ENCODE measurements at places on chromosomes 1 and 21. TPM values are rescaled to one million over a fixed set of nuclear protein-coding genes. Genes with fewer than 3 reads are reported as not detected.

Gene SEC16B
- total RNA-seq, result not detected

Gene TIAM1
- 9.4 TPM for total RNA-seq

Gene OR2T6
- total RNA-seq, result not detected

Gene CEPT1
- 55.9 TPM for total RNA-seq

Gene CHIA
- total RNA-seq, result not detected

Gene TRIM33
- 57.5 TPM for total RNA-seq

Gene CHAF1B
- 2.6 TPM for total RNA-seq

Gene FBXO2
- 2.5 TPM for total RNA-seq

Gene SMG7
- 60.0 TPM for total RNA-seq

DNA sequence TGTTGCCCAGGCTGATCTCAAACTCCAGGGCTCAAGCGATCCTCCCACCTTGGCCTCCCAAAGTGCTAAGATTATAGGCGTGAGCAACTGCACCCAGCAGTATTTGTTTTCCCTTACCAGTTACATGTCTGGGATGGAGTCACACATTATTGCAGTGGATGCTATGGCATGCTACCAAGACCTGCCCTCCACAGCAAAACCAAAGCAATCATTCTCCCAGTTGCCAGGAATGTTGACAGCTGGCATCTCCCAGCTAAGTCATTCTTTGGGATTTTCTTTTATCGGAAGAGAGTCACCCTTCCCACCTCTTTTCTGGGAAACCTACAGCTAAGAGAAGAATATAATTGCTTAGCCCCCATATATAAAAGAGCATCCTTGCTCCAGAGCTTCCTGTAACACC lies 49.4 kb upstream of the RGS7 start:
- no peak overlapping the region for H3K4me3 ChIP-seq
- peaks cover 35% of the 10 kb centered on the region for H3K27me3 ChIP-seq
- no peak overlapping the region for H3K27ac ChIP-seq
- H3K36me3 ChIP-seq, result no peaks in the 10 kb centered on the region
- H3K4me1 ChIP-seq, result no peaks in the 10 kb centered on the region

- peaks cover 10% of the 10 kb centered on the region for H3K4me1 ChIP-seq
- H3K27ac ChIP-seq, result no peak overlapping the region
- H3K27me3 ChIP-seq, result no peaks in the 10 kb centered on the region
- DNase-seq, result no peak
Measured at GRCh38 chr1:30777060-30777903, 19.7 kb upstream of the LAPTM5 start.

- no peak overlapping the region for H3K27ac ChIP-seq
- H3K4me1 ChIP-seq, result peaks cover 12% of the 10 kb centered on the region
- H3K4me3 ChIP-seq, result peak overlapping the region; percentile 48
- H3K36me3 ChIP-seq, result no peaks in the 10 kb centered on the region
- H3K27me3 ChIP-seq, result peaks cover 46% of the 10 kb centered on the region
- no peak for DNase-seq
Measured at GRCh38 chr1:146019231-146020057, 2.1 kb downstream of the HJV start.

DNA sequence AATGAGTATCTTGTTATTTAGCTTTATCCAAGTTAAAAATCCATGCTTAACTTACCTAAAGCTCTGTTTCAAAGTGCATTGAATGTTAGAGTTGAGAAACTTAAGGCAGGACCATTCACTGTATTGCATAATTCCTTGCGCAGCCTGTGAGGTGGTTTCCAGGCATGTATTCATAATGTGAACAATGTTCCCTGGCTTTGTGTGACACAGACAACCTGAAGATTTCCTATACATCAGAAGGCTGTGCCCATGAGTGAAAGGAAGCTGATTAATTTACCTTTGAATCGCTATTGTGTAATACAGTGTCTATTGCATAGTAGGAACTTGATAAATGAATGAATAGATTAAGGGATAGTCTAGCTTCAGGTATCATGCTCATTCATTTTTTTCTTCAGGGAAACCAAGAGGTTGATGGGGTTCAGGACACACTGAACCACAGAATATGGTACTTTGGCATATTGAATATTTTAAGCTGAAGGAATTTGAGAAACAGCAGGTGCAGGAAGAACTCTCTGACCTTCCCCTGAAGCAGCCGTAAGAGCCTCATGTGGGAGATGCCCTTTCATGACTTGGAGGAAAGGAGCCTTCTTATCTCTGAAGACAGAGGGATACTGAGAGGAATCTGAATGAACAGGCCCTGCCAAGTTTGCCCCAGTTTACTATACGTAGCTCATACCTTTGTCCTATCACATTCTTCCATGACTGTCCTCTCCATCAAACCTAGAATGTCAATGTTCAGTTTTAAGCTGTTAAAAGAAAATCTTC lies 88.6 kb upstream of the GNG12 start:
- H3K4me1 ChIP-seq, result no peaks in the 10 kb centered on the region
- no peak for DNase-seq
- H3K36me3 ChIP-seq, result no peaks in the 10 kb centered on the region
- H3K27me3 ChIP-seq, result peaks cover 3% of the 10 kb centered on the region
- H3K4me3 ChIP-seq, result no peak overlapping the region

GRCh38 chr1:171252482-171252881 lies 4.2 kb downstream of the FMO1 start:
- H3K4me3 ChIP-seq, result peak overlapping the region; percentile 60
- DNase-seq, result no peak

GRCh38 chr1:94413311-94413710 lies 4.9 kb upstream of the ABCD3 start:
- no peak overlapping the region for H3K27ac ChIP-seq
- no peaks in the 10 kb centered on the region for H3K36me3 ChIP-seq
- no peaks in the 10 kb centered on the region for H3K4me1 ChIP-seq

DNA sequence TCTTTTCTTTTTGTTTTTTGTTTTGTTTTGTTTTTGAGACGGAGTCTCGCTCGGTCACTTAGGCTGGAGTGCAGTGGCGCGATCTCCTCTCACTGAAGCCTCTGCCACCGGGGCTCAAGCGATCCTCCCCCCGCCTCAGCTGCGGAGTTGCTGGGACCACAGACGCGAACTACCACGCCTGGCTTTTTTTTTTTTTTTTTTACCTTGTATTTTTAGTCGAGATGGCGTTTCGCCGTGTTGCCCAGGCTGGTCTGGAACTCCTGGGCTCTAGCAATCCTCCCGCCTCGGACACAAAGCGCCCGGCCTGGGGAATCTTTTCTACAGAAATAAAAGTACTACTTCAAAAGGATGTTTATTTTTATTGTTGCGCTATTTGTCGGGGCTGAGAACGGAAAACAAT lies 1.1 kb upstream of the SETDB1 start:
- H3K27ac ChIP-seq, result no peak overlapping the region
- peaks cover 28% of the 10 kb centered on the region for H3K36me3 ChIP-seq
- peaks cover 10% of the 10 kb centered on the region for H3K4me1 ChIP-seq
- DNase-seq, result peak; percentile 6

DNA sequence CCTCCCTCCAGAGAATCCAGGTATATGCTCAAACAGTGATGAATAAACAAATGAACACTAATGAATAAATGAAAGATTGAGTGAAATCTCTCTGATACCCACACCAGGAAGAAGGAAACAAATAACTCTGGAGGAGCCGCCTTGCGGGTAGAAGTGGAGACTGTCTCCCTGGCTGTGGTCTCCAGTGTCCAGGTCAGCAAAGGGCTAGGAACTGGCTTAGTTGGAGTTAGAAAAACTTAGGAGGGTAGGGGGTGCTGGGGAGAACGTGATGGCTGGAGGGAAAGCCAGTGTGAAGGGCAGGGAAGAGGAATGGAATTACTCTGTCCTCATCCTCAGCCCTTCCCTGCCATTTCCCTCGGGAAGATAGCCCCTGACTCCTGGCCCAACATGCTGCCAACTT lies 537 bp downstream of the RHBDL2 start:
- no peak overlapping the region for H3K27ac ChIP-seq
- no peak for DNase-seq

DNA sequence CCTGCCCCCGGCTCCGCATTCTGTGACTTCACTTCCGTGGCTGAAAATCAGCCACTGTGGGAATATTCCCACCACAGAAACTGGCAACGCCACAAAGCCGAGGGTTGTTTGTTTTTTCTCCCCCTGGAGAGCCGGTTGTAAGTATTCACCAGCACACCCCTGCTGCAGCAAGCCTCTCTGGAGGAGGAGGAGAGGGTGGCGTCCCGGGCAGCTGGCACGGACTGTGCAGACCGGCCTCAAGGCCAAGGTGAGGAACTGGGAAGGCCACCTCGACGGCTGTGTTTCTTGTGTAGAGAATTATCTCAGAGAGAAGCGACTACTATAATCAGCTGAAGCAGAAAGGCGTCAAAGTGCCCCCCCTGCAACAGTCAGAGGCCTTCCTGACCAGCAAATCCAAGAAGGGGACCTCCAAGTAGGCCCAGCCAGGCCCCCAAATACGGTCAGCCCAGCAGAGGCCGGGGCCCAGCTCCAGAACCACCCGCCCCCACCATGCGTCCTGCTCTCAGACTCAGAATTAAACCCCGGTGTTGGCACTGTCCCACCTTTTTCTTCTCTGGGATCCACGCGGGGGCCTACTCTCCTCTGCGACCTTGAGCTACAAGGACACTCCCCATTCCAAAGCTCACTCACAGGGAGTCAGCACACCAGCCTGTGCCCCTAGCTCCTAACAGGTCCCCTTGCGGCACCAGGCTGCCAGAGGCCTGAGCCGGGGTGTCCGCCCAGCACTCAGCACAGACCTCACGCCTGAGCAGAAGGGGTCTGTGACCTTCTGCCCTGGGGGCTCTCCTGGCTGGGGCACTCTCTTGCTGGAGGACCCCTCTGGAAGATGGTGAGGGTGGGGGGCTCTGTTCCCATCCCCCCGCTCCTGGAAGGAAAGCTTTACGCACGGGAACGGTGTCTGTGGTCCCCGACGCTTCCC lies 1.2 kb upstream of the SMIM1 start:
- no peaks in the 10 kb centered on the region for H3K36me3 ChIP-seq
- peak overlapping the region; percentile 19 for H3K27ac ChIP-seq
- peaks cover 29% of the 10 kb centered on the region for H3K4me1 ChIP-seq
- H3K27me3 ChIP-seq, result no peaks in the 10 kb centered on the region
- peak overlapping the region; percentile 78 for H3K4me3 ChIP-seq

- H3K27me3 ChIP-seq, result peaks cover 2% of the 10 kb centered on the region
- H3K4me3 ChIP-seq, result no peak overlapping the region
- H3K4me1 ChIP-seq, result no peaks in the 10 kb centered on the region
- H3K36me3 ChIP-seq, result no peaks in the 10 kb centered on the region
- DNase-seq, result no peak
Measured at GRCh38 chr1:82697965-82698364, 897.2 kb downstream of the ADGRL2 start.

- DNase-seq, result no peak
- no peaks in the 10 kb centered on the region for H3K27me3 ChIP-seq
- H3K4me1 ChIP-seq, result no peaks in the 10 kb centered on the region
- H3K4me3 ChIP-seq, result no peak overlapping the region
- H3K27ac ChIP-seq, result no peak overlapping the region
- H3K36me3 ChIP-seq, result no peaks in the 10 kb centered on the region
Measured at GRCh38 chr1:58735586-58735985, 35.7 kb upstream of the MYSM1 start.

DNA sequence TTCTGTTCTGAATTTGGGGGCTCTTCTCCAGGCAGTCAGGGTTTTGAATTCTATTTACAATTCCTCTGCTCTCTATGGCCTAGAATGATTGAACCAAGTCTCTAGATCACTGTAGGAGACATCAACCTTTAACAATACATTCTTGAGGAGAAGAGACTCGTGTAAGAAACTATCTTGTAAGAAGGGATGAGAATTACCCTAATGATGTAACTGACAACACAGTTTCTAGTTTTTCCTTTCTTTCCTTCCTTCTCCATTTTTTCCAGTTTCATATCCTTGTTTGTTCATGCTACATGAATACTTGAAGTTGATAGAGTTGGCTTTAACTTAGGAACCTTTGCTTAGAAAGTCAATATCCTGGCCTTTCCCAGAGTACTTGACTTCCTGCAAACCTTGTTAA lies 1.3 kb upstream of the ATP1A1 start:
- peak overlapping the region; percentile 82 for H3K27ac ChIP-seq
- H3K4me1 ChIP-seq, result peaks cover 46% of the 10 kb centered on the region
- H3K4me3 ChIP-seq, result peak overlapping the region; percentile 83
- no peaks in the 10 kb centered on the region for H3K27me3 ChIP-seq
